ENCODE measurements at places on chromosomes 1 and 21.

GRCh38 chr1:38026592-38027200, 14.2 kb downstream of the UTP11 start:
- DNase-seq, result peak; percentile 50

- DNase-seq, result no peak
These were observed 52.7 kb downstream of the ELF3 start for GRCh38 chr1:202063093-202063492.

GRCh38 chr1:82604524-82604923, 803.8 kb downstream of the ADGRL2 start:
- DNase-seq, result no peak

DNA sequence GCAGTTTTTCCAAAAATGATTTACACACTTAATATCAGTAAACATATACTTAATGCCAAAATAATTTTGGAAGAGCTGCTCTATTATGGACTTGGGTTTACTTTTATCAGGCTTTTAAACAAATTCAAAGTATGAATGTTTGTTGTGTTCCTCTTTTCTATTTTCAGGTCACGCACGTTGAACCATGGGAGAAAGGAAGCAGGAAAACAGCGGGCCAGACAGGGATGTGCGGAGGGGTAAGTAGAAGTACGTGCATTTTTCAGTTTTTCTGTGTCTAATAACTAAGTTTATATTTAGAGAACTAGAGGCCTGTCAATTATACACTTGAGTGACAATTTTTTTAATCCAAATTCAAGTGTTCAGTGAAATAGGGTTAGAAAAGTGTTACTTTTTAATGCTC, 3.4 kb downstream of the PRPF38B start:
- DNase-seq, result no peak

DNA sequence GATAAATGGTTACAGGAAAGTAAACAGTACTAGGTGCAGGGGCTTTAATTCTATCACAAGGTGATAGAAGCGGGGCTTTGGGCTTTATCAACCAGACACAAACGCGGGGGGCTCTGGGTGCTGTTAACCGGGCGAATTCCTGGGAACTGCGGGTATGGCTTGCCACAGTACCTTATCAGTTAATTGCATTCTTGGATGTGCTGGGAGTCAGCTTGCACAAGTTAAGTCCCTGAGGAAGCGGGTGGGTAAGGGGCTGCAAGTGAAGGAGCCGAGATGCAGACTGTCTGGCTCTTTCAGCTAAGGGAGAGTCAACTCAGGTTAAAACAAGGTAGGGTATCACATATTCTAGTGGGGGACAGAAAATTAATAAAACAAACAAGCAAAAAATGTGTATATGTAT, 661 bp downstream of the GBP4 start:
- no peak for DNase-seq

- DNase-seq, result no peak
These were observed 230.3 kb downstream of the GRIK3 start for GRCh38 chr1:36803868-36804570.

GRCh38 chr1:208357644-208358507, 113.7 kb upstream of the PLXNA2 start:
- DNase-seq, result no peak

DNA sequence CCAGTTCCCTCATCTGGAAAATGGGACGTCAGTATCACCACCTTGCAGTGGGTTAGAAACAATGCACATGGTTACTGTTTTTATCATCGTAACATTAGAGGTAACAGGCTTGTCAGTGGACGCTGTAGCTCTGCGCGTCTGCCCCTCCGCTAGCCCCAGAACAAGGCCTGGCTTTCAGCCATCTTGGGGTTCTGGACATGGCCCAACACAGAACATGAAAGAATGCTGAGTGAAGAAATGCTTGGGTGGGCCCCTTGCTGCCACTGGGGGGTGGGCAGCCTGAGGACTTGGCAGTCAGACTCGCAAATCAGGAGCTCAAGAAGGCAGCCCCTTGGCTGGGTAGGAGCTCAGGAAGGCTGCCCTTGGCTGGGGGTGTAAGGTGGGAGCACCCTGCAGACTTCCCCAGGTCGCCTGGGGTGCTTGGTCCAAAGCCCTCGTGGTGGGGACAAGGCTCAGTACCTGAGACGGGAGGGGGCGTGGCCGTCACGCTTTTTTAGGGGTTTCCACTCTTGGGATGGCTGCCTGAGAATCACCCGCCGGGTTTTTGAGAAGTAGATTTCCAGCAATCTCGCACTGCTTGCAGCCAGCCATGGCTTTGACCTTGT, 51.7 kb downstream of the SLC37A1 start:
- no peak for DNase-seq

GRCh38 chr1:179129702-179130473, 48.0 kb downstream of the TOR3A start:
- no peak for DNase-seq

DNA sequence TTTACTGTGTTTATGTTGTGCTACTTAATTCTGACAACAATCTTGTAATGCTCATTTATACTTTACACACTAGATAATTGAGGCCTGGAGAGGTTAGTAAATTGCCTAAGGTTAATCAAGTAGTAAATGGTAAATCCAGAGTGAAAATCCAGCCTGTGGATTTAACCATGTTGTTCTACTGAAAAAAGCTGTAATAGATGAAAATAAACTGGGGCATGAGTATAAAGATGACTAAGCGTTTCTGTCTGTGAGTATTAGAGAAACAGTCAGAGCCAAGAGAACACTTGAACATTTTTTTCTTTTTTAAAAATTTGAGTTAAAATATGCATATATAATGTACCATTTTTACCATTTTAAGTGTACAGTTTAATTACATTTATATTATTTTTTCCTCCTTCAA, 47.9 kb upstream of the LEPR start:
- no peak for DNase-seq

DNA sequence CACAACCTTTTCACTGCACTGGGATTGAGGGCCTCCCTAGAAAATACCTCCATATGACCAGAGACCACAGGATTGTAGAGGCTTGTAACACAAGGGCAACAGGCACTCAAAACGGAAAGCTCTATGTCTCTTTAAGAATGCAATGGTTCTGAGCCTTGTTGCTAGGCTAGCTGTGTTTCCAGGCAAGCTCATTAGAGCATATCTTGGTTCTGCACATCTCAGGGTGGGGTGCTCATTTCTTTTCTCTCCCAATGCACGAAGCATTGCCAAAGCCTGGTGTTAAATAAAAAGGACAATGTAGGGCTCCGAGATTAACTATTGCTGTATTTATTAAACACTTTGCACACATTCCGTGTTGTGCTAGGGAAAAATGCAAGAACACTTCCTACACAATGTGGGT, 315.9 kb downstream of the PRDM2 start:
- DNase-seq, result no peak

DNA sequence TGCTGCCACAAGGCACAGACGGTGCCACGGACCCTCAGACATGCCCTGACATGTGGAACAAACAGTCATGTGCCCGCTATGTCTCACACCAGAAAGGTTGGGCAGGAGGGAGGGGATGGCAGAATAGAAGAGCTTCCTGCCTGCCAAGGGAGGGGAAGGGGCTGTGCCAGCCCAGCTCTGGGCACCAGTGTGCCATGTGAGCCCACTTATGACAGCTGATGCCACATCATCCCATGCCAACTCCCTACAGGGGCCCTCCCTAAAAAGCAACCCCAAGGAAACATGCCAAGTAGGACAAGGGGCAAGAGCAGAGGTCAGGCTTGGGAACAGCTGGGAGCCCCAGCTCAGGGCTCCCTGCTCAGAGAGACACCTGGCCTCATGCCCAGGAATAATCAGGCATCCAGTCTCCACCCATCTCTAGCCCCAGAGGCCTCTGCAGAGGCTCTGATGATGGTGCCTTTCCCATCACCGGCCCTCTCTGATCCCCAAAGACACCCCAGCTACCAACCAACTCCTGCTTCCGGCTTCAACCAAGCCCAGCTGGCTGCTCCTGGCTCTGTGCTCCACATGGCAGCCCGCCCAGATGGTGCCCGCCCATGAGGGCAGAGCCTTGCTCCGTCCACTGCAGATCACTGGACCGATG, 10.3 kb downstream of the ADGRB2 start:
- DNase-seq, result no peak

DNA sequence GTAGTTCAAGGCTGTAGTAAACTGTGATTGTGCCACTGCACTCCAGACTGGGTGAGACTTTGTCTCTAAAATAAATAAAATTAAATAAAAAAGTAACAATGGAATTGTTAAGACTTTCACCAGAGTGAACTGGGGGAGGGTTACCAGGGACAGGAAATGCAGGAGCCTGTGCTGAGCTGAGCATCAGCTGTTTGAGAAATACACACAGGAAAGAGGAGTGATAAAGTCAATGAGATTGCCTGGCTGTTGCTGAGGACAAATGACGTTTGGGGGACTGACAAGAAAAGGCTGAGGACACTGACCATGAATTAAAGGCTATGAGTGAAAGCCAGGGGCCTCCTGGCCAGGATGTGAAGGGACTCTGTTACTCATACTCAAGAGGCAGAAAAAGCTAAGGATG, 226.3 kb downstream of the SETD4 start:
- no peak for DNase-seq

GRCh38 chr1:4301007-4301406, 353.4 kb upstream of the AJAP1 start:
- no peak for DNase-seq

GRCh38 chr1:25644962-25645361, 28.4 kb downstream of the MAN1C1 start:
- DNase-seq, result no peak

GRCh38 chr1:224670506-224670905, 54.4 kb downstream of the CNIH3 start:
- DNase-seq, result no peak

DNA sequence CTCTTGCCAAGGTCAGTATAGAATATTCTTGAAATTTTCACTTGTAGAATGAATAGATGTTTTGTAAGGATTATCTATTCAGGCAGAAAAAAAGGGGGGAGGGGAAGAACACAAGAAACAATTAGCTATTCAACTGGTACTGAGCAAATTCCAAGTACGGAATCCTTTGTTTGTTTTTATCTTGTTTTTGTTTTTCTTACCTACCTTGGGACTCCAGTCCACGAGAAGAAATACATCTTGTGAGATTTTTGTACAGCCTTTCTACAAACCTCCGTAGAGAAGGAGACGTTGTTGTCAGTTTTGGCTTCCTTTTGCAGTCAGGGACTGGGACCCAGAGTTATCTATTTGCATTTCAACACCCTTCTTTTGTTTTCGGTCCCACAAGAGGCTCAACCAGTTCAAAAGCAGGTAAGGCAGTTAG, 36.0 kb downstream of the ZNF281 start:
- DNase-seq, result no peak

DNA sequence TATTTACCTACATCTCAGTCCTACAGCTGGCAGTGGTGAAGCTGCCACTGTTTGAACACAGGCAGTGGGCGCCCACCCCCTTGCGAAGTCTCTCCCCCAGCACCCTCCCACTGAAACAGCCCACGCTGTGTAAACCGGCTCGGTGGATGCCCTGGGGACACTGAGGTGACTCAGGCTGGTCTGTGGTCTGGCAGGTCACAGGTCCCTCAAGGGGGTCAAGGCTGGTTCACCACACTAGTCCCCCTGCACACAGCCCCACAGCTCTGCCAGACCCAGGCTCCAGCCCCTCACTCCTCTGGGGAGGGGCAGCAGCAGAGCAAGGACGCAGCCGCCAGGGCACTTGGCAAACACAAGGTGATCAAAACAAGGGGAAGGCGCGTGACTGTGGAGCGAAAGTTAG, 7.6 kb downstream of the CHD5 start:
- DNase-seq, result no peak

GRCh38 chr21:35401476-35401875, 352.4 kb upstream of the RUNX1 start:
- DNase-seq, result no peak

DNA sequence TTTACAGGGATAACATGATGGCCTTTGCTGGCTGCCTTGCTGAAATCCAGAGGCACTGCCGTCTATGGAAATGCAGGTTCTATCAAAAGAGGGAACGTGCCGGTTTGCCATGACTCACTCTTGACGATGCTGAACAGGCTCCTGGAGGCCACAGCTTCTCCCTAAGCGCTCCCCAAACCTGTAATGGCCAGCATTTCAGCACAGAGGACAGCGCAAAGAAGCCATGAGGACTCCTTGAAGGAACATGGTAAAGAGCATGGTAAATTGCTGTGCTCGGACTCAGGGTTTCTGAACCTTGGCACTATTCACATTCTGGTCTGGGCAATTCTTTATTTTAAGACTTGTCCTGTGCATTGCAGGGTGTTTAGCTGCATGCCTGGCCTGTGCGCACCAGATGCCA, 217.5 kb downstream of the CAMTA1 start:
- no peak for DNase-seq

DNA sequence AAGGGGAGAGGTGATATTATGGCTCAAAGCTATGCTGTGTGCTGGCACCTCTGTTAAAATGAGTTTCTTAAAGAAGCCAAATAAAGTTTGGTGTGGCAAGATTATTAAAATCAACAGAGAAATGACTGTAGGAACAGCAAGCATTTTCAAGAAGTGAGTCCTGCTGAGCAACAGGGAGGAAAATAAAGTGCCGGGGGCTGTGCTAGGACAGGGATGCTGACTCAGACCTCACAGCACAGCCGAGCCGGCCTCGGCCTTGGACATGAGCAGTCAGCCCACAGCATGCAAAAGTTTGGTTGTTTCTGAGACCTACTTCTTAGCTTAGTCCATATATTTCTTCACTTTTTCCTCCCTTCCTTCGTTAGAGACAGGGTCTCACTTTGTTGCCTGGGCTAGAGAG, 19.2 kb downstream of the CNIH3 start:
- DNase-seq, result no peak

DNA sequence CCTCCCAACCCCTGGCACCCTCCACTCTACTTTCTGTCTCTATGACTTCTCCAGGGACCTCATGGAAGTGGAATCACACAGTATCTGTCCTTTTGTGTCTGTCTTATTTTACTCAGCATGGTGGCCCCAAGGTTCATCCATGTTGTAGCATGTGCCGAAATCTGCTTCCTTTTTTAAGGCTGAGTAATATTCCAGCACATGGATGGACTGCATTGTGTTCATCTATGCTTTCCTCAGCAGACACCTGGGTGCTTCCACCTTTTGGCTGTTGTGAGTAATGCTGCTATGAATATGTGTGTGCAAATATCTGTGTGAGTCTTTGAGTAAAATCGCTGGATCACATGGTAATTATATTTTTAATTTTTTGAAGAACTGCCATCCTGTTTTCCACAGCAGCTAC, 1.6 kb upstream of the PFKL start:
- no peak for DNase-seq

- DNase-seq, result no peak
These were observed 30.4 kb downstream of the TMEM63A start for GRCh38 chr1:225851805-225852204.

DNA sequence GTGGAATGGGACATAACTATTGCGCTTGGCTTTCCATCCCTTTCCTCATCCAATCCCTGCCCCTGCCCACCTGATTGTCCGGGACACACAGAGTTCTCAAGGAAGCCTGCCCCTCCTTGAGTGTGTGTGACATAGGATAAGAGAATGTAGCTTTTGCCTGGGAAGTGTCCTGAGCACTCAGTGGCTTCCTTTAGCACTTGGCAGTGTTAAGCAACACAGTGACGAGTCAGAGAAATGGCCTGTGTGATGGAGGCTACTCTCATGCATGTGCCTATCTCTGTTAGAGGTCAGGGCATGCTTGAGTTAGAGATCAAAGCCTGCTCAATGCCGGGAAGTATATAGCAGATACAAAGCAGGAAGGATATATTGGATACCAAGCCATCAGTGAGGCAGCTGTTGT, 289.5 kb downstream of the SIPA1L2 start:
- DNase-seq, result no peak

- no peak for DNase-seq
These were observed 72.0 kb downstream of the NOS1AP start for GRCh38 chr1:162141281-162142054.

- no peak for DNase-seq
These were observed 171.7 kb downstream of the NEK7 start for GRCh38 chr1:198328458-198329032.

GRCh38 chr1:62744611-62745577, 39.0 kb upstream of the ATG4C start:
- no peak for DNase-seq
